ENCODE measurements at places on chromosomes 2 and 18. TPM values are rescaled to one million over a fixed set of nuclear protein-coding genes. Genes with fewer than 3 reads are reported as not detected.

GRCh38 chr2:64809216-64809615, 155.5 kb upstream of the SERTAD2 start:
- no peak for DNase-seq

DNA sequence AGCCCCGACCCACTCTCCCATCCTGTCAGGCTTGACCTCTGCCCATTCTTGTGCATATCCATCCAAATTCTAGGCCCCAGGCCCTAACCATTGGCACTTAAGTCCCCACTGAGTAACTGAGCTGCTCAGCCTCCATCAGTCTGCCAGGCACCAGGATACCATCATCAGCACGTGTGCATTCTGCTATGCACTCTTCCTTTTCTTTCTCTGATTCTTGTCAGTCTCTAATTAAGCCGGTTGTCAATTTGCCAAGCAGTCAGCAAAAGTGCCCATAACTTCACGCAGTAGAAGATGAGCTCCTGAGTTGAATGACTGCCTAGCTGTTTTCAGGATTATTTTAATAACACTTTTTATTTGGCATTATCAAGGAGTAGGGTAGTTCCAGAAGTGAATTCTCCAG, 107.2 kb downstream of the FEZ2 start:
- no peak for DNase-seq

GRCh38 chr18:11607906-11608305, 1.5 kb upstream of the SLC35G4 start:
- DNase-seq = peak; percentile 32

DNA sequence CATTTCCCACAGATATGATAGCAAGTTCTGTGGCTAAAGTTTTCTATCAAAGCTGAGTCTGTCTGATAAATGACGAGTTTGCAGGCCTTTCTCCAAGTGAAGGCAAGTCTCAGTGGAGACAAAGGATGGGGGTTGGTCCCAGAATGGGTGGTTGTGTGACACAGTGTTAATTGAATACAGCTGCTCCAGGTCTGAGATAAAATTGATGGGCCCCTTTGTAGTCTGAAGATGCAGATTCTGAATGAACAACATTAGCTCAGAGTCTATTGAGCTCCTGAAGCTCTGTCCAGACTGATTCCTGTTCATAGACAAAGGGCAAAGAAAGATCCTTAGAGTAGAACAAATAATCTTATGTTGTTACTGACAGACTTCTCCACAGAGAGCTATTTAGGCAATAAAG, 296.9 kb upstream of the CYRIA start:
- peak; percentile 49 for DNase-seq

GRCh38 chr2:15177103-15177502, 384.0 kb downstream of the NBAS start:
- DNase-seq = no peak

GRCh38 chr18:22098563-22098989, 70.8 kb upstream of the GATA6 start:
- no peak for DNase-seq

Gene SAG
- 0.69 TPM for total RNA-seq

Gene ANKRD62
- 0.10 TPM for total RNA-seq

Gene NPPC
- total RNA-seq = 16.6 TPM

All from spinal cord (tissue), 10 donors.